ENCODE measurements at places on chromosomes 5 and 9. TPM values are rescaled to one million over a fixed set of nuclear protein-coding genes. Genes with fewer than 3 reads are reported as not detected.

TMOD1 gene
- total RNA-seq = 5.8 TPM

SLCO6A1 gene
- not detected for total RNA-seq

GRXCR2 gene
- not detected for total RNA-seq

DAPK1 gene
- total RNA-seq = 38.3 TPM

C9orf50 gene
- not detected for total RNA-seq

NUTM2F gene
- total RNA-seq = not detected
